ENCODE measurements at places on chromosomes 1 and 21.

DNA sequence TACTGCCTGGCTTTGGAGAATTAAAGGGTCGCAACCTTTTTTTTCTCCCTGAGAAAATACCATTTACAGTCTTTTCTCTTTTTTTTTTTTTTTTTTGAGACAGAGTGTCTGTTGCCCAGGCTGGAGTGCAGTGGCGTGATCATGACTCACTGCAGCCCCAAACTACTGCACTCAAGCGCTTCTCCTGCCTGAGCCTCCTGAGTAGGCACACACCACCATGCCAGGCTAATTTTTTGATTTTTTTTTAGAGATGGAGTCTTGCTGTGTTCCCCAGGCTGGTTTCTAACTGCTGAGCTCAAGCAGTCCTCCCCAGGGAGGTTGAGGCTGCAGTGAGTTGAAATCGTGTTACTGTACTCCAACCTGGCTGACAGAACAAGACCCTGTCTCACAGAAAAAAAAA, 24.6 kb downstream of the UBE4B start:
- DNase-seq, result no peak

DNA sequence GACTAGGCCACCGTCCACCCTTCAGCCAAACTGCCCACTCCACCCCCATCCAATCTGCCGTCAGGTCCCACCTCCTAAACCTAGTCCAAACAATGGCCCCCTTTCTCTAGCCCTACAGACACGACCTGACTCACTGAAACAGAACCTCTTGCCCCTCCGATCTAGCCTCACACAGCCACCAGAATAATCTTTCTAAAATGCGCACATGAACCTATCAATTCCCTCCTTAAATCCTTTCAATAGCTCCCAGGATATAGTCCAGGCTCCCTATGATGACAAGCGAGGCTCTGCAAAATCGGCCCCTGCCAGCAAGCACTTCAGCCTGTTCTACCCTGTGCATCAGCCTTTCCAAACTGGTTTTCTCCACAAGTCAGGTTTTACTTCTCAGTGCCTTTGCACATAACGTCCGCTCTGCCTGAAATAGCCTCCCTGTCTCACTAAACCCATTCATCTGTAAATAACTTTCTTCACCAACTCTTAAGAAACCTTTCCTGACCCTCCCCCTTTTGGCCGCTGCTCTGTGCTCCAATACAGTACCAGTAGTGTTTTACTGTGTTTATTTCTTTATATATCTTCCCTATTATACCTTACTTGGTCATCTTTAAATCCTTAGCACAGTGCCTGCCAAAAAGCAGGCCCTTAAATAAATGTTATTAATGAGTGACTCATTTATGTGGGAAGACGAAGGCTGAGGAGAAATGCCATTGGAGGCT, 9.0 kb upstream of the CDC20 start:
- no peak for DNase-seq

GRCh38 chr21:43866260-43866629, 1.2 kb downstream of the AGPAT3 start:
- DNase-seq, result no peak

GRCh38 chr1:44154049-44154448, 12.6 kb upstream of the KLF18 start:
- no peak for DNase-seq

DNA sequence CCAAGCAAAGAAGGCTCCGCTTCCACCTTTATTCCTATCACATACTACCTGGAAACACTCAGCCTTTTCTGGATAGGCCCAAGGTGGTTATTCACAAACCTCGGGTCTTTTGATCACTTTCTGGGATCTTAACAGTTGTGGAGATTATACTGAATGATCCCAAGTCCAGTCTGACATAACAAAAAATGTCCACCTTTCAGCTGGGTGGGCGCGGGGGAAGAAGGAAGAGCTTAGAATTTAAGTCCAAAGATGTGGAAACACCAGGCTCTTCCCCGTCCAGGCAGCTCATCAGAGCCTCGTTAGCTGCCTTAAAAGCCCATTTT, 338 bp upstream of the C1orf53 start:
- DNase-seq, result no peak

- DNase-seq, result no peak
Measured at GRCh38 chr1:234782791-234783190, 172.8 kb upstream of the IRF2BP2 start.

- DNase-seq, result no peak
Measured at GRCh38 chr21:39961251-39961650, 94.0 kb downstream of the PCP4 start.

DNA sequence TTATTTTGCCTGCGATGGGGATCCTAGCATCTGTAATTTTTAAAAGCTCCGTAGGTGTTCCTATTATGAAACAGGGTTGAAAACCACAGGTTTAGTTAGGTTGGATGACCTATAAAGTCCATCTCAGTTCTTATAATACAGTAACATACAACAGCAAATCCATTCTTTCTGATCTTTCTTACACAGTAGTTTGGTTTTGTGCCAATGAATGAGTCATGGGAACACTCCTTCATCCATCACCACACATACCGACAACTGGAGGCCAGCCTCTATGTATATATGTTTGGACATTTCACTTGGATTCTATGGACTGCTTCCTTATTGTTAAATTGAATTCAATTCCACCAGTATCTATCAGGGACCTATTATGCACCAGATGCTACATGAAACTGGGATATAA, 118.4 kb upstream of the L1TD1 start:
- no peak for DNase-seq

- DNase-seq, result no peak
Measured at GRCh38 chr1:109184687-109185086, 29.0 kb upstream of the SARS1 start.

- no peak for DNase-seq
Measured at GRCh38 chr1:226632169-226632879, 83.8 kb downstream of the STUM start.

DNA sequence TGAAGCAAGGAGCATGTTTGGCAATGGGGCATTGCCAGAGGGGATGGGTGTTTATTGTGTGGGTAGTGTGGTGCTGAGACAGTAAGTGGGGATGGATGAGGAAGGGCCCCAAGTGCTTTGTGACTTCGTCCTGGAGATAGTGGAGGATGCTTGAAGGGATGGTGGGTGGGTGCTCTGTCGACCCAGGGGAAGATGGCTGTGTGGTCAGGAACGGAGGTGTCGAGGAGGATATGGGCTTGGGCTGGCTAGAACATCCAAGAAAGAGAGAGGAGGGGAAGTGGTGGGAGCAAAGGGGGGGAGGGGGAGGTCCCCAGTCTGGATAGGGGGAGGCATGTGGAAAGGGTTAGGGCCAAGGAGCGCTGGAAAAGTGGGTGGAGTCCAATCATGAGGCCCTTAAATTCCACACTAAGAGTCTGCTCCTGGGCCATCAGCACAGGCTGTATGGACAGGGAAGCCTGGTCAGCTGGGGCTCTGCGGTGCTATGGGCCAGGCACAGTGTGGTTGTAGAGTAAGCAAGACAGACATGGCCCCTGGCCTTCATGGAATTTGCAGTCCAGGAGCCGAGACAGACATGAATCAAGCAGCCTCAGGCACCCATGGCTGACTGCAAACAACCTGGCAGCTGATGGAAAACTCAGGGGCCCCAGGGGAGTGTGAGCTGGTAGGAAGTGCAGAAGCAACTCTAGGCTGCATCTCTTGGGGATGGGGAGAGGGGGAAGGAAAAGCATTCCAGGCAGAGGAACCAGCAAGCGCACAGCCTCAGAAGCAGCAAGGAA, 36.3 kb downstream of the EDN2 start:
- DNase-seq, result no peak

GRCh38 chr1:98253145-98253544, 332.3 kb upstream of the DPYD start:
- no peak for DNase-seq

- DNase-seq, result no peak
Measured at GRCh38 chr1:24526940-24527542, 24.4 kb downstream of the RCAN3 start.

DNA sequence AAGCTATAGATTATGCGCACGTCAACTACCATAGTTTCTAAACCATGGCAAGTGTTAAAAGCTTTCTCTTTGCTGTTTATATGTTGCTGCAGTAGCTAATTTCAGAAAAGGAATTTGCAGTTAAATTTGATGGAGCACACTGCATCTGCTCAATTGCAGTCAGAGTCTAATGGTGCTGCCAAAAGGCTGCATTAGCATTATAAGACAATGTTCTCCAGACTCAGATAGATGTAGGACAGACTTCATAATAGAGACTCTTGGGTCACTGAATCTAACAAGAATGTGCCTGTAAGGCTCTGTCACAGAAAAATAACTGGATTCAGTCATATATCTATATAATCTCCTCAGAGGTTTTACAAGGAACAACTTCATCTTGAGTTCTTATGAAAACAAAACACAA, 198.3 kb downstream of the OLFM3 start:
- DNase-seq, result no peak

GRCh38 chr1:174815474-174815908, 184.3 kb upstream of the CACYBP start:
- no peak for DNase-seq

GRCh38 chr1:160713161-160713560, 1.5 kb upstream of the CD48 start:
- DNase-seq, result no peak

DNA sequence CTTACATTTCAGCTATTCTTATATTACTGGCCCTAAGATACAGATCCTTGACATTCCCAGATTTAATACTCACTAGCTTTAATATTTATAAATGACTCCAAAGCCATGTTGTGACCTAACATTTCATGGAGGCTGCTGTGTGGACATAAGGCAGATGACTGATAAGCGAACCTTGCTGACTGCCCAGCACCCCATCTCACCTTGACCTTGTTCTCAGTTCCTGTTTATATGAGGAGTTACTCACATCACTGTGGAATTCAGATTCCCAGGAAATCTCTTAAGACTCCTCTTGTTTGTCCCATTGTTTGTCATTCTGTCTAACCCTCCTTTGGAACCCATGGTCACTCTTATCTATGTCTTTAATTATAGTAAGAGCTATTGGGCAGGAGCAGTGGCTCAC, 21.9 kb downstream of the RAB3B start:
- DNase-seq, result no peak

DNA sequence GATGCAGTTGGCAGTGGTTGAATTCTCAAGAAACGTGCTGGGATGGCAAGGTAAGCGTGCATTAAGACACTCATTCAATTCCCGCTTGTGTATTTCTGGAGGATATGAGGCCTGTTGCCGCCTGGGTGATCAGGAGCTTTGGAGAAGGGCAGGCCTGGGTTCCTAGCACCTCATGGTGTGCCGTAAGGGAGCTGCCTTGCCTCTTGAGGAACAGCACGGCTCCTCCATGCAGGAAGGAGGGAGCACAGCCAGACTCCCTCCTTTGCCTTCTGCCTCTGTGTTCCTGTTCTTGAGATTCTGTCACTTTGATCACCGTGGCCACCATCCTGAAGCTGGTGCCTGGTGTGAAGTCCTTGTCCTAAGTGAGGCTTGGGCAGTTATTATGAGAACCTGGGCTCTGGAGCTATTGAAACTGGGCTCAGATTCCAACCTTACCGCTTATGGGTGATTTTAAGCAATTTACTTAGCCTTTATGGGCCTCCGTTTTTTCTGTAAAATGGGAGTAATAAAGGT, 18.3 kb downstream of the SLFNL1 start:
- no peak for DNase-seq

DNA sequence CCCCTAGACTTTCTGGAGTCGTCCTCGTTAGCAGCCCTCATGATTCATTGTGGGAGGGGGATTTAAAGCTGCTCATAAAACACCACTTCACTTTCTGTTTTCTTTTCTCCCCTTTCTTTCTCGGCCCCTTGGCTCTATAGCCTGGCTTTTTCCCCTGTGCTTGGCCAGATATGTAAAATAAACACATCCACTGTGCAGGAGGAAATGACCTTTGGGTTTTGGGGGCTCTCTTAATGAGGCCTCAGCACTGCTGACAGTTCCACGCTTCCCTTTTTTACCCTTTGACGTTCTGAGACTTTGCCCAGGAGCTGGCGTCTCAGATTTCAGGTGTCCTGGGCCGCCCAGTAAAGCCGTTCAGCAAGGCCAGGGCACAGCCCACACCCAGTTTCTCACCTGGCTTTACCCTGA, 65.7 kb downstream of the RUNX3 start:
- DNase-seq, result no peak

DNA sequence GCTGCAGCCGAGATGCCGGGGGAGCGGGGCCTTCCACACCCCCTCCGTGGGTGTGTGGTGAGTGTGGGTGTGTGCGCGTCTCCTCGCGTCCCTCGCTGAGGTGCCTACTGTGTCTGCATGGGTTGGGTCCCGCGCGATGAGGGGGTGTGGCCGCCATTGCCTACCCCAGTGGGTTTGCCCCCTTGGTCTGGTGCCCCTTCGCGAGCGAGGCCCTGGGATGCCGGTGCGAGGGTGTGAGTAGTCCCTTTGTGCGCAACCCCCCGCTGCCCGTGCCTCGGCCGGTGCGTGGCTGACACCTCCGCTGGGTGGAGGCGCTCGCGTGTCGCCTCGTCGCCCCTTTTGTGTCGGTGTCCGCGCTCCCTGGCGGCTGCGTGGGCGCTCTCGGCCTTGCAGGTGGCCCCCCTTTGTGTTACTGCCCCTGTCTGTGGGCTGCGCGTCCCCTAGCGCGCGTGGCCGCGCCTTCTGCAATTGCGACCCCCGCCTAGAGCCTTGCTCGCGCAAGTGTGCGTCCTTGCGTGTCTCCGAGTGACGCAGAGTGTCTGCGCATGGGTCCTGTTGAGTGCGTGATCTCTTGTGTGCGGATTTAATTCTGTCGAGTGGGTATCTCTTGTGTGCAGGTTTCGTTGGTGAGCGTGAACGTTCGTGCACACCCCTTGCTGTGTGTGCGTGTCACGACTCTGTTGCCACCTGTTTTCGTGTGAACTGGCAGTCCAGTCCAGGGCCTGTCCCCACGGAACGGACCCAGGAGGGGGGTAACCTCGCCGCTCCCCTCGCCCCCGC, 553 bp downstream of the TTC3 start:
- no peak for DNase-seq

DNA sequence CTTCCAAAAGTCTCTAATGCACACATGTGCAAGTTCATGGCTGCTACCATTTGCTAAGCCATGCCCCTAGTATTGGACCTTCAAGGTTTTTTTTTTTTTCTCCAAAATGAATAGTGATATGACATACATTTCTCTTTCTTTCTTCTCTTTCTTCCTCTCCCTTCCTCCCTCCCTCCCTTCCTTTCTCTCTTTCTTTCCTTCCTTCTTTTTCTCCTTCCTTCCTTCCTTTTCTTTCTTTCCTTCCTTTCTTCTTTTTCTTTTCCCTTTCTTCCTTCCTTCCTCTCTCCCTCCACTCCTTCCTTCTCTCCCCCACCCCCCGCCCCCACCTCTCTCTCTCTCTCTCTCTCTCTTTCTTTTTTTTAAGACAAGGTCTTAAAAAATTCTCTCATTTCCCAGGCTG, 3.4 kb upstream of the RNF187 start:
- no peak for DNase-seq

DNA sequence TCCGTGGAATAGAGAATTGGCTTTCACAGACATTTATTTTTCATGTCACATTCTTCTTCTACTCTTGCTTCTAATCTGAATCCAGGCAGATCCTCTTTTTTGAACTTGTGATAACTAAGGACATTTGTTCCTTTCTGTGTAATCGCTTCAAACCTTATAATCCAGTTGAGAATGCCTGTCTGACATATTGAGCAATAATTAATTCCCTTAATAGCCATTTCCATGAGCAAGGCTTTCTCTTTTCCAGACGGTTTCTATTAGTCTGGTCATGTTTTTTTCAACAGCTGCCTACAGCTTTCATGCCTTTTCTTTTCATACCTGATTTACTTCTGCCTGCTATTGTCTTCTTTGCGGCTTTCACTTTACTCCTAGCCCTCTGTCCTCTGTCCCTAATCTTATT, 163.4 kb downstream of the CYYR1 start:
- DNase-seq, result no peak
